ENCODE measurements at places on chromosomes 6 and 20. TPM values are rescaled to one million over a fixed set of nuclear protein-coding genes. Genes with fewer than 3 reads are reported as not detected.

- DNase-seq: no peak
Observed at GRCh38 chr6:136103763-136104311, 146.3 kb downstream of the MTFR2 start.

- DNase-seq: peak; percentile 63
Observed at GRCh38 chr20:18276821-18277220, 11.5 kb upstream of the ZNF133 start.

The MTRF1L gene
- total RNA-seq: 14.2 TPM

DNA sequence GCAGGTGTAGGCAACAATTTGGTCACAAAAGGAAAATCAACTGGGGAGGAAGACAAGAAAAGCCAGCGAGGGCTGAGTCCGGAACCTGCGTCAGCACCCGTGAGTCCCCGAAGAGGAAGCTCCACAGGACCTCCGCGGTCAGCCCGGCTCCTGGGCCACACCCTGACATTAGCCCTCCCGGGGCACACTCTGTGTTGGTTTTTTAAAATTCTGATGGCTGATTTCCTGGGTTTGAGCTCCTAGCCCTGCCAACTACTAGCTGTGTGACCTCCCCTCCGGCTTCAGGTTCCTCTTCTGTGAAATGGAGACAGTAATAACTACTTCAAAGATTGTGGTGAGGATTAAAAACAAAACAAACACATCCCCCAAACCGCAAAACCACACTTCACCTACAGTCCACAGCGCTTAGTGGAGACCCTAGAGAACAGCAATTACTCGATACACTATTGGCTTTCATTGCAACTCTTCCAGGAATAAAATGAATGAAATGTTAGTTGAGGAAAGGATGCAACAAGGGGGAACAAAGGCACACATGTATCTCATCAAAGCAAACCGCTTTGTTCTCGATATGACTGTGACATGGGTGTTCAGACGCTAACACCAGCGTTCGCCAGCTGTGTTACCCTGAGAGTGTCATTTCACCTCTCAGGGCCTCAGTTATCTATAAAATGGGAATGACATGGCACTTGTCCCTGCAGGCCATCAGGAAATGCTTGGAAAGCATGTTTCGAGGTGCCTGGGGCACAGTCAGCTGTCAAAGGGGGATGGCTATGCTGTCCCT, 985 bp downstream of the ZBP1 start:
- DNase-seq: peak; percentile 72

GRCh38 chr6:89148016-89148750, 2.3 kb downstream of the PM20D2 start:
- DNase-seq: no peak

DNA sequence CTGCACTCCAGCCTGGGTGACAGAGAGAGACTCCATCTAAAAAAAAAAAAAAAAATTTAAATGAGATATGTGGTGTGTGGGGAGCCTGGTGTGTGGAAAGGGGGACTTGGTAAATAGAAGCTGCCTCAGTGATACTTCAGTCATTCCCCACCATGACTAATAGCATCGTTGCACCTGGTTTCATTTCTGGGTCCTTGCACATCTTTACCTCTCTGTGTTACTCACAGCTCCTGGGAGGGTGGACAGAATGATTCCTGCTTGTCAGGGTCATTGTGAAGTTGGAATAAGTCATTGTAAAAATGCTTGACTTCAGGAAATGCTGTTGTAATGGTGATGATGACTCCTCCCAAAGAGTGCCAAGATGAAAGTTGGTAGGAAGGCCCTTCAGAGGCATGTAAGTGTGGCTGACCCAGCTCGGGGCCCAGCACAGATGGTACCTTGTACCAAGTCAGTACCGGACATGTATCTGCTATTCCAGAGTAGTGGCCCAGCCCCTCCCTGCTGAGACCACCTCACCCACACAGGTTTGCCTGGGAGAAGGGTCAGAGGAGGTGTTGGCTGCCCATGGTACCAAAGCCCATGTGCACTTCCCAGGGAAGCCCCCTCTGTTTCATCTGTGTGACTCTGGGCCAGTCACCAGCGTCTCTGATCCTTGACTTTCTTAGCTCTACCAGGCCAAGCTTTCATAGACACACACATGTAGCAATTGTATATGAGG, 48.4 kb downstream of the PLAGL2 start:
- no peak for DNase-seq

DNA sequence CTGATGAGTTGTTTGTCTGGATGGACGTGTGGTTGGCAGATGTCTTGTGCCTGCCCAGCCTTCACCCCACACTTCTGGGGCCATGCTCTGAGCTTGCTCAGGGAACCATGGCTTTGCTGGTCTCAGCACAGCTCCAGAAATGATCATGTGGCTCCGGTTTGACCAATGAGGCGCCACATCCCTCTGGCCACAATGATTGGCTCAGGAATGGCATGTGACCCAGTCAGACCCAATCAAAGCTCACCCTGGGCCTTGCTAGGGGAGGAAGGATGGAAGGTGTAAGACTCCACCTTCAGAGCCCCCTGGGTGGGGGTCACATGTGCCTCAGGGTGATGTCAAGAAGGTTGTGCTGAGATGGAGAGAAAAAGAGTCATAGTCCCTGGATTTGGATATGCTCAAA, 281.6 kb upstream of the SULF2 start:
- no peak for DNase-seq

GRCh38 chr6:15941168-15941567, 187.7 kb upstream of the MYLIP start:
- no peak for DNase-seq

DNA sequence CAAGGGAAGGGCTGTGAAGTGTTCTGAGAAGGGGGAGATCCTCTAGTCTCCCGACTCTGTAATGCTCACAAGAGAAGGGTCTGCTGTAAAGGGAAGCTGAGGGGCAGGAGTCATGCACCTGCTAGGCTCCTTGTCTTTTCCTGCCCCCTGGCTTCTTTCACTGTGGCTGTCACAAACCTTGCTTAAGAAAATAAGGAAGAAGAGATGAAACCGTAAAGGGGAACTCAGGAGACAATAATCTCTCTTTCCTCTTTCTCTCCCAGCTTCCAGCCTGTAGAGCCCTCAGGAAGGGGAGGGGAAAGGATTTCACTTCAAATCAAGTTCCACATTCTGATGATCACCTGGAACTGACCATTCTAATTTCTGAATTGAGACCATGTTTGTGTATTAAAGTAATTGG, 26.3 kb downstream of the SLC13A3 start:
- DNase-seq: no peak

- DNase-seq: no peak
Observed at GRCh38 chr6:150627154-150627553, 27.5 kb downstream of the PLEKHG1 start.

DNA sequence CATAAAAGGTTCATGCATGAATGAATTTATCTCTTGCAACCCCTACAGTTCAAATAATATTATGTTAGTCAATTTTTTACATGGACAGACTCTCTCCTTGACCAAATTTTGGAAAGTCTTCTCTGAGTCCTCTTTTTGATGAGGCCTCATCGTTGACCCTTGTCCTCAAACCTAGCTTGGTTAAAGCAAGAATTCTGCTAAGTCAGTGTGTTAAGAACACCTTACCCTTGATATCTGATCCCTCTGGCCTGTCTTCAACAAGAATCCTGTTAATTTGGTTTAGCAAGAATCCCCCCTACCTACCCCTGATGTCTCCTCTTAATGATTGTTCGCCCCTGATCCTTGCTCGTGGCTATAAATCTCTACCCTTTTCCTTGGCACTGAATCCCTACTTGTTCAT, 301.4 kb downstream of the LAMA2 start:
- DNase-seq: no peak

DNA sequence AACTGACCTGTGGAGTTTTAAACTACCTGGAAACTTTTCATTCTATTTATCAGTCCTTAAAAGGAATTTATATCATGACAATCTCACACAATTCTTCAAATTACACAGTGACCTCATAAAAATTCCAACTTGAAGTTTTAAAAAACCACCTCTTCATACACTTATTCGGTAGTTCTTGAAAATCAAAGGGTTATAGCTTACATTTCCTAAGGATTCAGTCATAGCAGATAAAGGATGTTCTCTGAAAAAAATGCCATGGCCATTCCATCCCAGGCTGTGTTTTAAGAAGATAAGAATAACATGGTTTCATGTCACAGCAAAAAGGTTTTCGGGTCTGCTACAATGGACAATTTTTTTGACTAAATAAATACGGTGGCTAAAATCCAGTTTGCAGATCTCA, 41.2 kb downstream of the GOPC start:
- DNase-seq: no peak

The CLVS2 gene
- total RNA-seq: not detected

DNA sequence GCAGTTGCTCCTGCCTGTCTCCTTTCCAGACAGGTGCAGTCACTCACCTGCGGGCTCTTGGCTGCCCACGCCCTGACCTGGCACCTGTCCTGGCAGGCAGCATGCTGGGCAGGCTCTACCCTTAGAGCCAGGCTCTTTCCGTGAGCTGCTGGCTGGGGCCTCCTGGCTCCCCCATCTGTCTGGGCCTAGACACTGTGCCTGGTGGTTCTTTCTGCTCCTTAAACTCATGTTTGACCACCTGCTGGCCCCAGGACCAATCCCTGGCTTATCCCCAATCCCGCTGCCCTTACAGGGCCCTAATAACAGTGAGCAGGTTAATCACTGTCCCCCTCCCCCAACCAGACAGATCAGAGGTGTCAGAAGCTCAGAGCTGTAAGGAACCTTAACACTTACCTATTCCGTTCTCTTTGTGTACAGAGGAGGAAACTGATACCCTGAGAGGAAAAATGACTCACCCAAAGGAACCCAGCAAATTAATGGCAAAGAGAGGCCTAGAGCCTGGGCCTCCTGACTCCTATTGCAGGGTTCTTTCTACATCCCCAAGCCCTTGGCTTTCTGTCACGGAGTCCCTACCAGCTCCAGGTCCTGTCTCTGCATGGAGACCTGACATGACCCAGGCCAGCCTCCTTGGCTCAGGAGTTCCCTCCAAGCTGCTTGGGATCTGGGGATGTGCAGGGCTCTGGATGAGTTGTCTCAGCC, 54.7 kb downstream of the RAB44 start:
- DNase-seq: peak; percentile 23

DNA sequence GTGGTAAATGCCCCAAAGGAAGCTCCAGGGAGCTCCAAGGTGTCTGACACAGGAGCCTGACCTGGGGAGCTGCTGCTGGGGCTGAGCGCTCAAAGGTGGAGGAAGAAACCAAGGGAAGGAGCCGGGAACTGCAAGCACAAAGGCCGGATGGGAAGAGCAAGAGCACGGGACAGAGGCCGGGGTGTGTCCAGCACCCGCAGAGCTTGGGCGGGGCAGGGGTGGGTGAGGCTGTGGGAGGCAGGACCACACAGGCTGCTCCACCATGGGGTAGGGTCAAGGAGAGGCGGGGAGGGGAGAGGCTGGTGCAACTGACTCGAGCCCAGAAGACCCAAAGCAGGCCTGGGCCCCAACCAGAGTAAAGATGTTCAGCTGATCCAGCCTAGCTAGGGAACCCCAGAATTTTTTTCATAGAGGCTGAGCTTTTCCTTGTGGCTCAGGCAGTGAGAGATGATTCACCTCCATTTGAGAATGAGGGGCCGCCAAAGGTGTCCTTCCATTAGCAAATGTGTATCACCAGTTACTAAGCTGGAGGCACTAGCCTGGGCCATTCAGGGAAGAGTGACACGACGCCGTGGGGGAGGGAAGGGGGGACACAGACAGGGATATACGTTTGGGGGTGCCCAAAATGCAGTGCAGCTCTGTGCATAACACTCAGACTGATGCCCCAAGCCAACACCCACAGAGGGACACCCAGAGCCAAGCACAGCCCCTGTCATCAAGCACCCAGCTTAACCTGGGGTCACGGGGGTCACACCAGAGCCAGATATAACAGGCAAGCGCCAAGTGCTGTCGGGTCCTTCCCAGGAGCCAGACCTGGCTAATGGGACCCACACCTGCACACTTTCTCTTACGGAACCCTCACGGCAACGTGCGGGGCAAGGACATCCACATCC, 21.3 kb upstream of the TLDC2 start:
- no peak for DNase-seq

The FOXF2 gene
- total RNA-seq: not detected

The CCN5 gene
- not detected for total RNA-seq

The JPH2 gene
- not detected for total RNA-seq

DNA sequence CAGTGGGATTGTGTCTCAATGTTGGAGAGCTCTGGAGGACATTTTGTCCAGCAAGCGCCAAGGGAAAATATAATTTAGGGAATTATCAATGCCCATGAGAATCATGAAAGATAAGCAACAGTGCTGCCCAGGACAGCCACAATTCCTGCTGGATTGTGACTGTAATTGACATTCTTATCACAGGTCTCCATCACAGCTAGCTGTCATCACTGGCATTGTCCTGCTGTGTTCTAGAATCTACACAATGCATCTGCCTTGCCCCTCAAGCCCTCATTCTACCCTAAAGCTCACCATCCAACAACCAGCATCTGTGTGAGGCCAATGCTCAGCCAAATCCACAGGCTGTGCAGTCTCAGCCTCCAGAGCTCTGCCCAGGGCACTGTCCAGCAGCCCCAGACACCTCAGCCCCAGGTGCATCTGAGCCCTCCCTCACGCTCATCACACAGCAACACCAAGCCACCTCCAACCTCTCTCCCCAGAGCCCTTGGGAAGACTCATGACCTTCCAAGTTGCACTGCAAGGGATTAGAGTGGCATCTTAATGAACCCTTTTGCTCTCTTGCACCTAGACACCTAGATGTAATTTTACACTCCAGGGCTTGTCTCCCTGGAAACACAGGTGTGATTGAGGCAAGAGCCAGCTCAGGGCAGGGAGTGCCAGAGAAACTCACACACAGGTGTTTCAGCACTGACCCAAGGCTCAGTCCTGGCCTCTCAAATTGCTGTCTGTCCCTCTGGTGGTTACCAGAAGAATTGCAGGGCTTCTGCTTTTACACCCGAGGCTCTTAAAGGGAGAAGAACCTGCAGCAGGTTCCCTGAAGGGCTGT, 85.2 kb upstream of the PHACTR3 start:
- no peak for DNase-seq

The PRPF6 gene
- total RNA-seq: 82.7 TPM

GRCh38 chr20:52965819-52966218, 6.3 kb upstream of the TSHZ2 start:
- DNase-seq: no peak

- no peak for DNase-seq
Observed at GRCh38 chr6:114062199-114062598, 91.3 kb upstream of the HDAC2 start.

The NKX2-2 gene
- not detected for total RNA-seq

The STK38 gene
- total RNA-seq: 25.7 TPM

DNA sequence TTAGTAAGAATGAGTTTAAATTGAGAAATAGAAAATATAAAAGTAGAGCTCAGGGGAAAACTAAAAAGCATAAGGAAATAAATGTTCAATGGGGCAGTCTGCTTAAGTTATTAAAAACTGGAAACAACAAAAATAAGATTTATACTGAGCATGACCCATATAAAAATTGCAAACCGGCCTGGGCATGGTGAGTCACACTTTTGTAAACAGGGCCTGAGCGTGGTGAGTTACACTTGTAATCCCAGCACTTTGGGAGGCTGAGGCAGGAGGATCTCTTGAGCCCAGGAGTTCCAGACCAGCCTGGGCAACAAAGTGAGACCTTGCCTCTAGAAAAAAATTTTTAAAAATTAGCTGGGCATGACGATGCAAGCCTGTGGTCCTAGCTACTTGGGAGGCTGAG, 74.6 kb downstream of the TMEM244 start:
- DNase-seq: no peak

All from activated naive CD4-positive, alpha-beta T cell treated with anti-CD3 and anti-CD28 coated beads, Interleukin-2, amount 50 U/mL, for 72 hours (primary cell).